ENCODE measurements at places on chromosomes 7 and 10. TPM values are rescaled to one million over a fixed set of nuclear protein-coding genes. Genes with fewer than 3 reads are reported as not detected.

ADAM12 gene
- total RNA-seq, result 0.89 TPM

GRCh38 chr10:118778727-118779126 is 24.0 kb upstream of the CACUL1 start:
- DNase-seq, result no peak

- DNase-seq, result no peak
These were observed 95.1 kb upstream of the PFKP start for GRCh38 chr10:2972216-2972615.

DNA sequence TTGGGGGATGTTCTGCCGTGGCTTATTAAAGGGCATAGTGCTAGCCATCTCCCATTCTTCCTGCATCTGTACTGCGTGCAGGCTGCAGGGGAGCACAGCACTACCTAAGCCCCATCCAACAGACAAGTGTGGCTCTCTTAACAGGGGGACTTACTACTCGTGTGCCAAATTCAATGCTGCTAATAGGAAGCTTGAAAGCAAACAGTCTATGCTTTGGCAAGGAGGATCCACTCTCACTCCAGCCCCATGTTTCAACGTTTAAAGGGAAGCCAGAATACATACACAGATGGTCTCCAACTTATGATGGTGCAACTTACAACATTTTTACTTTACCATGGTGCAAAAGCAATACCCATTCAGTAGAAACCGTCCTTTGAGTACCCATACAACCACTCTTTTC is 228.0 kb upstream of the C7orf33 start:
- no peak for DNase-seq

DNA sequence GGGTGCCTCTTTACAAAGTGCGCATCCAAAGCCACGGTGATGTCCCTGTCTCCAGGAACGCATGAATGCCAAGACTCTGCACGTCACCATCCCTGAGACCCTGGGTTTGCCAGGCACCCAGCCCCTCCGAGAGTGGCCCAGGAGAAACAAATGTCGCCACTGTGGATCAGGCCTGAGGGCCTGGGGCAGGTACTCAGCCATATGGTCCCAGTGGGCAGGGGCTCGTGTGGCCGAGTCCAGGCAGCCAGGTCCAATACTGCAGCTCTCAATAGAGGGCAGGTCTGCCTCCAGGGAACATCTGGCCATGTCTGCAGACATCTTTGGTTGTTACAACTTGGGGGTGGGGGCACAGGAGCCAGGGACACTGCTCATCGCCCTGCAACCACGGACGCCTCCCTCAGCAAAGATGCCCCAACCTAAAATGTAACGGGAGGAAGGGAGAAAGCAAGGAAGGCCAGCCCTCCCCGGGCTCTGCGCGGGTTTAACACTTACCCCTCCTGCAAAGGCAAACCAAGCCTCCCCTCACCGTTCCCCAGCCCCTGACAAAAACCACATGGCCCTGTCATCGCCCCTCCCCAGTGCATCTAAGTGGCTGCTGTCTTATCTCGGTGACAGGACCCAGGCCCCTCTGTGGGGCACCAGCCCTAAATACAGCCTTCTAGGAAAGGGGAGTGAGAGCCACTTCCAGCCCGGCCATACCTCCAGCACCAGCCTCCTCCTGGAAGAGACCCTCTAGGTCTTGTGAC is 10.3 kb upstream of the PAPOLB start:
- no peak for DNase-seq

GRCh38 chr10:77857272-77857671 is 69.3 kb downstream of the DLG5 start:
- DNase-seq, result no peak

GRCh38 chr10:21082206-21082605 is 185.1 kb upstream of the NEBL start:
- no peak for DNase-seq

All from mucosa of descending colon (tissue), 3 donors.